ENCODE measurements at places on chromosomes 6 and 20.

- DNase-seq = peak; percentile 90
These were observed 63.2 kb downstream of the NOL4L start for GRCh38 chr20:32521780-32522525.

DNA sequence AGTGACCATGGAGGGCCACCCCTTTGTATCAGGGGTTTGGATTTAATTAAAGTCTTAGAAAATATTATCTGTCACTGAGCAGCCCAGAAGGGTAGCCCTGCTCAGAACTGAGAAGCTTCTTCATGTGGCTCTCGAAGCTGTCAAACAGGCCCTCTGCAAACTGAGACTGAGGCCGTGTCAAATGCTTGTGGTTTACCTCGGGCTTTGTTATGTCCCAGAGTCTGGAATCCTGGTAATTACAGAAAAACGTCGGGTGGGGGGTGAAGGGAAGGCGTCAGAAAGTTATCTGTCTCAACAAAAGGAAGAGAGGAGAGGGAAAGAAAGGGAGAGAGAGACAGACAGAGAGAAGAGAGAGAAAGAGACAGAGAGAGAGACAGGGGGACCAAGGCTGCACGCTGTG lies 200.8 kb downstream of the BMP7 start:
- no peak for DNase-seq

GRCh38 chr6:8432614-8433013 lies 2.7 kb downstream of the SLC35B3 start:
- no peak for DNase-seq

DNA sequence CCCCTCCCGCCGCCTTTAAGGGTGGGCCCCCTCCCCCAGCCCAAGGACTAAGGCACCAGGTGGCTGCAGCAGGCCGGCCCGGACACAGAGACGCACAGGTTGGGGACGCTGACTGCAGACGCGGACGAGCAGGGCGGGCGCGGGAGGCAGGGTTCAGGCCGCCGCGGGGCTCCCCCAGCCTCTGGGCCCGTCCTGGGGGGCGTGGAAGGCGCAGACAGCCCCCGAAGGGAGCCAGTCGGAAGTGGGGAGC lies 9.3 kb downstream of the DUSP15 start:
- no peak for DNase-seq
